ENCODE measurements at places on chromosomes 7 and 10.

- no peak for DNase-seq
Measured at GRCh38 chr10:22219308-22219707, 1.5 kb upstream of the EBLN1 start.

DNA sequence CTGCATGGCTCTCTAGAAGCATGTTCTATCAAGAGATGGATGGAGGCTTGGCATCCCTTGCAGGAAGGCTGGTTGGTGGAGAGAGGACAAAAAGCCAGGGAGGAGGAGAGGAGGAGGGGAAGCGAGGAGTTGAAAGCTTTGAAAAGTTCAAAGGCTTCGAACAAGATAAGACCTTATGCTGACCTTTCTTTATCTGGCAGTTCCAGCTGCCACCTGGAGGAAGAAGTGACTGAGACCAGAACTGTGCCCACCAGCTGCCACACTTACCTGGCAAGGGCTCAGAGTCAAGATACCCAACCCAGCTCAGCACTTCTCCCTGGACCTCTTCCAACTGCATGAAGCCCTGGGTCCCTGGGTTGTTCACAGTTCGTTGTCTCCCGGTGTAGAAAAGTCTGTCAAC is 14.8 kb downstream of the CCL24 start:
- DNase-seq = no peak

DNA sequence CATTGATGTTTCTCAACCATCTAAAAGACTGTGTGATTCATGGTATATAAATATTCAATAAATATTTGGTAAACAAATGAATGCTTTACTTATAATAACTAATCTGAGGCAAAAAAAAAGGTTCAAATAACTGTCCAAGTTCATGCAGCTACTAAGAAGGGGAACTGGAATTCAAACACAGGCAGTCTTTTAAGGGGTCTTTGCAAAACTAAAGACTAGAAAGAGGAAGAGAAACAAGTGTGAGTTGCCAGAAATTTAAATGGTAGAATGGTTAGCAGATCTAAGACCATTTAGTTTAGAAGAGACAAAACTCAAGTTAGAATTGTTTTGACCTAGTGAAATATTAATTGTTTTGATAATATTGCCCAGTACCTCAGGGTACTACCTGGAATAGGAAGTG is 642.0 kb upstream of the LRRN3 start:
- DNase-seq = no peak

- no peak for DNase-seq
Measured at GRCh38 chr7:136492366-136492765, 376.1 kb upstream of the CHRM2 start.

- DNase-seq = no peak
Measured at GRCh38 chr10:43699516-43699915, 50.8 kb upstream of the ZNF32 start.

- DNase-seq = no peak
Measured at GRCh38 chr7:12625836-12626235, 55.3 kb downstream of the SCIN start.

GRCh38 chr7:99440195-99440594 is 1.5 kb downstream of the CPSF4 start:
- no peak for DNase-seq

GRCh38 chr7:28112467-28112866 is 68.1 kb downstream of the JAZF1 start:
- DNase-seq = no peak

DNA sequence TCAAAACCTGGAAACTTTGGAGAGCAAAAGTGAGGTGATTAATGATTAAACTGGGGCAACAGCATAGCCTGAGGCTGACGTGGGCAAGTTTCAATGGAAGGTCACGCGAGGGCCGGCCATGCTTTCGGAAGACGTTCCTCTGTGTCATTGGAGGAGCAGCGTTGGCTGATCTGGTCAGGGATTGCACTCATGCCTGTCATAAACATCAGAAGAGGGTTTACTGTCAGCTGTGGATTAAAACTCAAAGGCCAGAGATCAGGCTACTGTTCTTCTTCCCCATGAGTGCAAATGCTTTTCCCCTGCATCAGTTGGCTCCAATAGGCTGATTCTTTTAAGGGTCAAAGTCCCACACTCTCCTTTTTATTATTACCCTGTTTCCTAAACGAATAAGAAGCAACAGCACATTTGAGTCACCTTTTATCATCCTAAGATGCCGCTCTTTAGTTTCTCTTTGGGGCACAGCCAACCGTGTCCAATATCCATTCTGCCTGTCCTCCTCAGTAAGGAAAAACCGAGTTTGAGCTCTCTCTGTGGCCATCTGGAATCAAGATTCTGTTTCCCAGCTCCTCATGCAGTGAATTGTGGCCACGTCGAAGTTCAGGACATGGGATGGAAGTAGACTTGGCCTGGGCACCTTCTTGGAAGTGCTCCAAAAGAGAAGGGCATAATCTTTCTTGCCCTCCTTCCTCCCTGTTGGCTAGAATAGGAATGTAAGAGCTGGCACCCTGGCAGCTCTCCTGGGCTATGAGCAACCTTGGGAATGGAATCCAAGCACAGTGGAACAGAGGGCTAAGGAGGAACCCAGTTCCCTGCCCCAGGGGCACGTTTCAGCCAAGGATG is 62.5 kb upstream of the INSIG1 start:
- no peak for DNase-seq

DNA sequence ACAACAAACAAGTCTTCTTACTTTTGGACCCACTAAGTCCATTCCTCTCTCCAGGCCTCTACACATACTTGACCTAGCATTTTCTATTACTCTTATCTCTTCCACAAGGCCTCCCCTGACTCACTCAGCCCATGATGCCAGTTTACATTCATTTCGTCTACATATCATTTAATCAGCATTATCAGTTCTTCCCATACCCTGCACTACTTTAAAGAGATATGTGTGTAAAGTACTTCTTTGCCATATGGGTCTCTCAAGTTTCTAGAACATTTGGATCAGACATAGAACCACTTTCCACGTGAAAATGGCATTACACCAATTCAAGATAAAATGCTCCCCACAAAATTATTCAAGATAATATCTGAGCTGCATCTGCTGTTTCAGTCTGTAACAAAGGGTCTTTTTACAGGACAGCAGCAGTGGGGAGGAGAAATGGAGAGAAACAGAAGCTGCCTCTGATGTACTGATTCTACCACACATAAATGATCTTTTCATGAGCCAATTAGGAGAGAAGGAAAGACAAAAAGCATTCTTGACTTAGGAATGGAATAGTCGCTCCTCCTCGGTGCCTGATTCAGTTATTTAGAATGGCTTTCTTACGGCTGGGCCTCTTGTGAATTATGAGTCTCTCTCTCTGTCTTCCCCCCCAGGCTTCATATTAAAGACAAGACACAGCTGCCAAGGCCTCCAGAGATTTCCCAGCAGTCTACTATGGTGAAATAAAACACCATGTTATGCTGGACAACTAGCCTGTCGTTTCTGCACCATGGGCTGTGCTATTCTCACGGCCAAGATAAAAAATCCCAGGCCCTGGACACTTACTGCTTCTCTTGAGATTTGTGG is 46.9 kb upstream of the SEPTIN7 start:
- no peak for DNase-seq

- DNase-seq = no peak
Measured at GRCh38 chr7:140877249-140877524, 47.5 kb downstream of the BRAF start.

- no peak for DNase-seq
Measured at GRCh38 chr10:104762793-104763192, 121.7 kb downstream of the SORCS3 start.

- DNase-seq = peak; percentile 75
Measured at GRCh38 chr7:101814081-101814990, 3.1 kb upstream of the CUX1 start.

DNA sequence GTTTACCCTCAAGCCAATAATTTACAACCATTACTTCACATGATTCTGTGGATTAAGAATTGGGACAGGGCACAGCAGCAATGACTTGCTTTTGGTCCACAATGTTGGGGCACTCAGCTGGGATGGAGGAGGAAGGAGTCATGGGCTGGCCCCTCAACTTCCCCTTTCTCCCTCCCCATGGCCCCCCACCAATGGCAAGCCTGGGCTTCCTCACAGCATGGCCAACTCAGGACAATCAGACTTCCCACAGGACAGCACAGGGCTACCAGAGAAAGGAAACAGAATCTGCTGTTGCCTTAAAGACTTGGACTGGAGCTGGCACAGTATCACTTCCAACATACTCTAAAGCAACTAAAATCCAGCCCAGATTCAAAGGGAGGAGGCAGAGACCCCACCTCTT is 160.7 kb downstream of the PTPN20 start:
- no peak for DNase-seq

DNA sequence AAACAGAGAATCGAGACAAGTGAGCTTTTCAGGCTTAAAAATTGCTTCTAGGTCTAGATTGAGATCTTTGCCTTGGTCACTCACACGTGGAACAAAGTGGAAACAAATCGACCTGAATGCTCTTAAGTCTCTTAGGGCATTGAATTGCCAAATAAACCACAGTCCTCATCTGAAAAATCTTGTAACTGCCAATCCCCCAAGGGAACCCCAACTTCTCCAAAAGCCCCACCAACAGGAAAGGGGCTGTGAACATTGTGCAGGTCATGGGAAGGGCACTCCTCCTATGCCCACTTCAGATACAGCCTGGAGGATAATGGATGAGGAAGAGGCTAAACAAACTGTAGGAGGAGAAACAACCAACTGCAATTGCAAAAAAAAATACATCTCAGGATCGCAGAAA is 91.3 kb downstream of the DGKI start:
- DNase-seq = no peak
